Aorta (tissue), 5 donors: ENCODE measurements at places on chromosomes 2 and 18. TPM values are rescaled to one million over a fixed set of nuclear protein-coding genes. Genes with fewer than 3 reads are reported as not detected.
A peak's percentile ranks its signal among the peaks of the same experiment; 100 is the strongest.

GKN2 gene
- total RNA-seq, result not detected

LYPD1 gene
- 0.49 TPM for total RNA-seq

SCYGR4 gene
- not detected for total RNA-seq

BMP10 gene
- not detected for total RNA-seq

DNA sequence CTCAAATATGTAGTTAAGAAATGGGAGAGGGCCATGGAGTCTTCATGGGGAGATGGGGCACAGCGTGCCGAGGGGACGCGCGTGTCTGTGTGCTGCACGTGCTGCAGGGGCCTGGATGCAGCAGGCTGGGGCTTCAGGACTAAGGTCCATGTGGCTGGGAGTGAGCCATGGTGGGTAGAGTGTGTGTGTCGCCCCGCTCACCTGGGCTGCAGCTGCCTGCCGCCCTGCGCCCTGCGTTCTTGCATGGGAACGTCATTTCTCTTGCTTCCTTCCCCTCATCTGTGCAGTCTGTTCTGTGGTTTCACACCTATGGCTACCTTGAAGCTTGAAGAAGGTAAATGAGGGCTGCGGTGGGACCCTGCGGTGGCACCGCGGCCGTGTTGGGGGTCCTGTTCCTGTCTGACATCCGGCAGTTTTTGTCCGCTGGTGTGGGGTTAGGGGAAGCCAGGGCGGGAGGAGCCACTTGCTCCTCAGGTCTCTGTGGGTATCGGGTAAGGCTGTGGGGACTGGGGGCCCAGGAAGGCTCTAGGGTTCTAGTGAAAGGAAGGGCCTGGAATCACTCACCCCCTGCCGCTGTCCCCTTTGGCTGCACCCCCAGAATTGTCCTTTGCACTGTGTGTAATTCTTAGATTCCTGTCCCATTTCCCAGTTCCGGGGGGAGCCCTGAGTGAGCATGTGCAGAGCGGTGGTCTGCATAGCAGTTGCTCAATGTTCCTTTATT, 54.1 kb upstream of the HS6ST1 start:
- no peaks in the 10 kb centered on the region for H3K4me1 ChIP-seq
- DNase-seq, result peak; percentile 65
- no peaks in the 10 kb centered on the region for H3K36me3 ChIP-seq
- no peak overlapping the region for H3K4me3 ChIP-seq
- H3K27me3 ChIP-seq, result no peaks in the 10 kb centered on the region
- no peak overlapping the region for H3K27ac ChIP-seq

- no peak overlapping the region for H3K27ac ChIP-seq
- H3K36me3 ChIP-seq, result no peaks in the 10 kb centered on the region
- DNase-seq, result no peak
- no peaks in the 10 kb centered on the region for H3K27me3 ChIP-seq
Measured at GRCh38 chr2:215447673-215448081, 11.8 kb upstream of the FN1 start.

- no peak overlapping the region for H3K4me3 ChIP-seq
- H3K4me1 ChIP-seq, result no peaks in the 10 kb centered on the region
- no peaks in the 10 kb centered on the region for H3K36me3 ChIP-seq
- H3K27me3 ChIP-seq, result no peaks in the 10 kb centered on the region
- no peak for DNase-seq
Measured at GRCh38 chr2:229650901-229651300, 63.5 kb downstream of the DNER start.

DNA sequence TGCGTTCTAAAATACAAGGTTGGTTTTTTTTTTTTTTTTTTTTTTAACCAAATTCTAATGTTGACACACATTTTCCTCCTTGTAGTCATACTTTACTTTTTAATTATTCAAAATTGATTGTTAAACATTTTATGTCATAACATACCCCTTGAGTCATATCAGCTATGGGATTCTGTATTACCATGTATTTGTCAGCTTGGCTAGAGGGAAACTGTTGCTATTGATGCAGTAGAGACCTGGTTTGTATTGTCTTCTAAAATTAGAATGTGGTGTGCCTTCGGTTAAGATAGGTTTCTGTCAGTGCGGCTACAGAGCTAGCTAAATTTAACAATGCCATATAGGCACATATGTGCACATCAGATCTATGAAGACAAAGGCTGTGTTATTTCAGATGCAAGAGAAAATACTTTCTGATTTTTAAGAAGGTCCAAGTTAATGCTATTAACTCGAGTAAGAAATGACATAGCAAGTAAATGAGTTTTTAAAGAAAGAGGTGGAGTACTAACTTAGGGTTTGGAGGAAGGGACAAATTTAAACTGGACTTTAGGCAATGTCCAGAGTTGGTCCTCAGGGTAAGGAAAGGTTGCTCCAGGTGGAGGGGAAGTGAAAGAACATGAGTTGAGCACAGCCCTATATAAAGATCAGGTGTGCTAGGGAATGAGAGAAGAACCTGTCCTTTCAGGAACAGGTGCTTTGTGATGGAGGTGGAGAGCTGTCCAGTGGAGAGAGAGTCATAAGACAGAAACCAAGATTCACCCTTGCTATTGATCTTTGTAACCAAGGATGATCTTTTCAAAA, 152.3 kb downstream of the PRPF40A start:
- no peak overlapping the region for H3K27ac ChIP-seq
- H3K4me1 ChIP-seq, result no peaks in the 10 kb centered on the region
- H3K4me3 ChIP-seq, result no peak overlapping the region
- no peaks in the 10 kb centered on the region for H3K27me3 ChIP-seq
- H3K36me3 ChIP-seq, result peaks cover 5% of the 10 kb centered on the region
- no peak for DNase-seq

DNA sequence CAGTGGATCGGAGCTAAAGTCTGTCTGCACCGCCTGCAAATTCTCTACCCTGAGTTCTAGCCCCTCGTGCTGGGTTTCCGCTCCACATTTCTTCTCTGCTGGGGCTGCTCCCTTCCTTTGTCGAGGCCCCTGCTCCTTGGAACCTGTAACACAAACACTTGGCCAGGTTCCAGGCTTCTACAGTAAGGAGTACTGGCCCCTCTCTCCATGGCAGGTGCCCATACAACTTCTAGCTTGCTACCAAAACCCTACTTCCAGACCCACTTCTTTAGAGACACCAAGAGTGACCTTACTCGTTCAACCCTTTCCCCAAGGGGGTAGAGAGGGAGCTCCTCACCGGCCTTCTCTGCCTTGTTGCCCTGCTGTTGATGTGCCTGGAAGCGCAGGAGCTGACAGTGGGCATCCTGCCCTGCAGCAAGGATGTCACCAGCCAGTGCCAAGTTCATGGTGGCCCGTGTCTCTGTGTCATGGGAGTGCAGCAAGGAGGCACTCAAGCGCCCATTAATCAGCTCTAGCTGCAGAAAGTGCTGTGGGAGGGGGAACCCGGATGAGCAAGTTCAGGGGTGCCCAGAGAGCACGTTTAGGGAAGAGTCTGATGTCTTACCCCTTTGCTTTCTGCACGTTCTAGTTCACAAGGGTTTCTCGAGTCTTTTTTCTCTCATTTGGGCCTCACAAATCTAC, 1.1 kb downstream of the PREB start:
- no peak for DNase-seq
- H3K27ac ChIP-seq, result no peak overlapping the region
- H3K27me3 ChIP-seq, result no peaks in the 10 kb centered on the region

- H3K4me1 ChIP-seq, result no peaks in the 10 kb centered on the region
- H3K36me3 ChIP-seq, result no peaks in the 10 kb centered on the region
- H3K27ac ChIP-seq, result no peak overlapping the region
- no peak overlapping the region for H3K4me3 ChIP-seq
- DNase-seq, result no peak
Measured at GRCh38 chr18:34364699-34365098, 140.0 kb upstream of the NOL4 start.
